ENCODE measurements at places on chromosomes 7 and 10.

- no peak for DNase-seq
Observed at GRCh38 chr10:89861584-89862301, 160.4 kb downstream of the KIF20B start.

DNA sequence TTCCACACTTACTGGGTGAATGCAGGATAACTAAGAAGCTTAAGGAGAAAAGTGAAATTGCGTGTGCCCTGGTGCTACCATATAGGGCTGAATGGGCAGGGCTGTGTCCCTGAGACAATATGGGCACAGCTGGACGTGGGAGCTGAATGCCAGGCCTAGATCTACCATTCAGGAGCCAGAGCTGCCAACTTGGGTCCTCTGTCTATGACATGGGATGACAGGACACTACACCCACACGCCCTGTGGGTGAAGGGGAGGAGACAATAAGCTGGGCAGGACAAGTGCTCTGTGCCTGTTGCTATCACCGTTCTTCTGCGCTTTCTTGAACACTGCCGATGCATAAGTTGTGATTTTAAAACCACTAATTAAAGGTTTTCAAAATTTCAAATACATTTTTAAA, 293.9 kb downstream of the TNS3 start:
- DNase-seq = peak; percentile 59

GRCh38 chr10:13839430-13839990, 252.7 kb downstream of the PRPF18 start:
- peak; percentile 76 for DNase-seq

GRCh38 chr10:113454341-113455061, 98.4 kb upstream of the HABP2 start:
- DNase-seq = peak; percentile 67

DNA sequence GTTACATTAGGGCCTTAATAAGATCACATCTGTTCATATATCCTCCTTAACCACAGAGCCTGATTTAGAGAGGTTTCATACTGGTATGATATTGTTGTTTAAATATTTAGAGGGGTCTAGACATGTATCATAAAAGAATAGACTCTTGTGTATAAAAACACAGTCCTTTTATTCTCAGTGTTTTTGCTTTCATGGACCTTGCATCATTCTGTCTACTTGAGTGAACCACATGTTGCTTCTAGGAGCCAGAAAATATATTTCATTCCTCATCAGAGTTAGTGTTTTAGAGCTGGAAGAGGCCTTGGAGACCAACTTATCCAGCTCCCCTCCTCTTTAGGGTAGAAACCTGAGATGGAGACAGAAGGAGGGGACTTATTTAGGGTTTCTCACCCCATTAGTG, 312.8 kb downstream of the LRMDA start:
- no peak for DNase-seq

DNA sequence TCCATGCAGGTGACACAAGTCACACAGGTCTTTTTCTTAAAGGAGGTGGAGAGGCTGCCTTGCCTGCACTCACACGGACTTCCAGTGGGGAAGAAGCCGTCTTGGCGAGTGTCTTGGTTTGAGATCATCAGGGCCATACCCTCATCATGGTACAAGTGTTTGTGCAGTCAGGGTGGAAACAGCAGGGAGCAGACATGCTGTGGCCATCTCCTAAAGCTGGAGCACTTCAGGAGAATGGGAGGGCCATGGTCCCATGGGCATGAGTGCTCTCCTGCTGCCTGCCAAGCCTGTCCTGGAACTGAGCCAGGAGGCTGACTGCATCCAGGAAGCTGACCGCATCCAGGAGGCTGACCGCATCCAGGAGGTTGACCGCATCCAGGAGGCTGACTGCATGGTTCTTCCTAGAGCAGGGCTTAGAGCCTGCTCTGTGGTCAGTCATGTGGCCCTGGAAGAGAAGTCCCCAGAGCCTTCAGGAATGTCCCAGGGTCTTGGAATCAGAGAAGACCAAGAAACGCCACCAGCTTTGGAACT, 98.4 kb downstream of the ADARB2 start:
- DNase-seq = peak; percentile 49

DNA sequence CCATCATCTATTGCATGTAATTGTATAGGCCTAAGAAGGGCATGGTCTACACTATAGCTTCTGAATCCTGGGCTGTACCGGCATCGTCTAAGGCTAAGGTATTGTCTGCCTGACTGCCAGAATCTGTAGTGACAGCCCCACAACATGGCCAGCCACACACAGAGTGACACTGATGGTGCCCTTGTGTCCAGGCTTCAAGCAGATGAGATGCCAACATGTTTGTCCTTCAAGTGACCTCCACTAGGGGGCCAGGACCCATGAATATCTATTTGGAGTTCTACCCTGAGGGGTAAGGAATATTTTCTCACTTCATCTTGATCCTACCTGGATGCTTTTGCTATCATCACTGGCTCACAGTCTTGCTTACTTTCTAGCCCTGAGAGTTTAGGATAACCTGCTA, 1.5 kb downstream of the CYP3A7 start:
- no peak for DNase-seq

DNA sequence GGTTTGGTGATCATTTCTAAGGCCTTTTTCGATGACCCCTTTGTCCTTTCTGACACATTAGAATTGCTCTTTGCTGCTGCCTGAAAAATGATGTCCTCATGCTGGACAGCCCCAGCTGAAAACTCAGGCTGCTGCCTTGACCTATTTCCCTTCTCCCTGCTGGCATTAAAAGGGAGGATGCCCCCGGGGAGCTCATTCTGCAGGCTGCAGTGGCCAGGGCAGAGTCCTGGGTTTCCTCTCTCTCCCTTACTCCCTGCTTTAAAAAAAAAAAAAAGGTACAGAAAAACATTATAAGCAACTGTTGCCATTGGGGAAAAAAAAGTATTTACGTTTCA, 35.4 kb downstream of the LRRC4 start:
- no peak for DNase-seq

- DNase-seq = no peak
Observed at GRCh38 chr10:112168733-112169132, 14.8 kb downstream of the GPAM start.

- no peak for DNase-seq
Observed at GRCh38 chr7:148264933-148265557, 325.5 kb upstream of the C7orf33 start.

GRCh38 chr10:36114141-36114540, 472.0 kb upstream of the FZD8 start:
- DNase-seq = no peak

- no peak for DNase-seq
Observed at GRCh38 chr7:69845721-69846495, 247.6 kb downstream of the AUTS2 start.

Measured in right atrium auricular region (tissue), 2 donors.